Sigmoid colon (tissue), 7 donors: ENCODE measurements at places on chromosomes 2 and 18. TPM values are rescaled to one million over a fixed set of nuclear protein-coding genes. Genes with fewer than 3 reads are reported as not detected.

GRCh38 chr2:161233858-161234431 is 73.7 kb downstream of the TANK start:
- no peak for DNase-seq

GRCh38 chr2:226414335-226414734 is 385.3 kb downstream of the IRS1 start:
- DNase-seq = no peak

DNA sequence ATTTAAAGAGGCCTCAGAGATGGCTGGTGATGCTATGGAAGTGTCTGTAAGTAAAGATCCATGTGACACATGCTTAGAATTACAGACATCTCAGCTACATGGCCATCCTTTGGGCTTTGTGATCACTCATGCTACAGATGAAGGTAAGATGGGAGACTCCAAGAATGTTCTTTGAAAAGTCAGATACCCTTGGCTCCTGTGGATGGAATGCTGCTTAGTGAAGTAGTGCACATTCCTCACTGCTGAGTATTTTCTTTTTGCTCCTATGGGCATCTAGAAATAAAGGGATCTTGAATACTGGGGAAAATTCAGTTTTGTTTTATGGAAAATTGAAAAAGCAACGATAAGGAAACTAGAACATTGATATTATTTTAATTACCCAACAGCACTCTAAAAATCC is 55.2 kb upstream of the REV1 start:
- DNase-seq = no peak

GRCh38 chr2:55010149-55010591 is 40.1 kb downstream of the RTN4 start:
- peak; percentile 73 for DNase-seq

DNA sequence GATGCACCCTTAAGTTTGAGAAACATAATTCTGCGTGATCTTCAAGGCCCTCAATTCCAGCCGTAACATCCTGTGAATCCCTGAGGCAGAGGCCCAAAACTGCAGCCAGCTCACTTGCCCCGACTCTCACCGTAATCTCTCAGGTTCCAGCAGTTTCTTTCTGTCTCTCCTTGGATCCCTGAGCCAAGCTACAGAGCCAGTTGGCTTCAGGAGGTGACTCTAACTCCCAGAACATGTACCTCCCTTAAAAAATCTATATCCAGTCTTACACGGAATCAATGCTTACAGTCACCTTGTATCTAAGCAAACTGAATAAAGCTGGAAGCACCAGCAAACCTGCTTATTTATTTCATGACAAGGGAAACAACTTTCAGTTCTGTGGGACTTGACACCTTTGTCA is 300.4 kb downstream of the SETBP1 start:
- DNase-seq = no peak

DNA sequence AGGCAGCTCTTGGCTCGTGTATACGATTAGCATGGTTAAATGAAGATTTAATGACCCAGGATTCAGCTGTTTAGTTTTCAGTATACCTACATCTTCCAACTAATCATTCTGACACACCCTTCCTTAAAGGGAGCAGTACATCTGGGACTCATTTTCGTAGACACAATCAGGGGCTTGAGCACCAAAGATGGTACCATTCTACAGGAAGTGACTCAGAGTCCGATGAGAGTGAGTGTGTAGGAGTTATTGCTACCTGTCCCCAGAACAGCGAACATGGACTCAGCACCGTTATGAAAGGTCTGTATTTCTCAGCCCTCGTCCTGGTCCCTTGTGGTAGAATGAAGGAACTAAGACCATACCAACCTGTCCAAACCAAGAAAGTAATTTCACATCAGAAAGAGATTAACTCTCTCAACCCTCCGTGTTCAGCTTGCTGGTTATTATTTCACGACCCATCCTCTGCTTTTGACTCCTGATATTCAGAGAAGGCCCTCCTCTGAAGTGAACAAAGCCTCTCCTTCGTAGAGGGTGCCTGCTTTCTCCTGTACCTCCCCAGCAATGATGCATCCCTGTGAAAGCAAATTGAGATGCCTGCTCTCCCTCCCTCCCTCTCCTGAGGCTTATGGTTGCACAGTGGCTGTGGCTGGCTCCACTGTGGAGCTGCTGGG is 214.8 kb downstream of the MTX2 start:
- DNase-seq = no peak

DNA sequence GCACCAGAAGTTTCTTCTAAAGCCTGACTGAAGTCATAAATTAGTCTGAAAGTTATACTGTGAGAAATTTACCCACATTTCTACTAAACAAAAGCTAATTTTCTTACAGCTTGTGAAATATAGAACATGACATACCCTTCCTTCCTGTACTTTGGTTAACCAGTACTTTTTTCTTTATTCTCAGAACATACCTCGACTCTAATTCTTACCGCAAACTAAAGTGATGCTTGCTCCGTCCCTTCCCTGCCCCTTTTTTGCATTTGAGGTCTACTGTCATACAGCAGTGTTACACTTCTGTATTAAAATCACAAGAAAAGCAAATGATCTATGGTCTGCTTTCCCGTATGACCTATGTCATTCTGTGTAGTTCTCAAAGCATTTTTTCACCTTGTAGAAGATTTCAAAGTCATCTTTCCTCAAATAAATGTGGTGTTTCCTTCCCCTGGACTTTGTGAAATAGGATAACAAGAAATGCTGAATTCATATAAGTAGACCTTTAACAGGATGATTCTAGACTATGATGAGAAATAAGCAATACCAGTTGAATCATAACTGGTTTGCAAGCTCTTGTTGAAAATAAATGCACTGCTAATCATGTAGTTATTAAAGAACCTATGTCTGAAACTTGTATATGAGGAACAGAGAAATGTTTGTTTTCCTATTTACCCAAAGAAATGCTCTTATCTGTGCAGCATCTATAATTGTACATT is 30.4 kb downstream of the CYTIP start:
- no peak for DNase-seq

DNA sequence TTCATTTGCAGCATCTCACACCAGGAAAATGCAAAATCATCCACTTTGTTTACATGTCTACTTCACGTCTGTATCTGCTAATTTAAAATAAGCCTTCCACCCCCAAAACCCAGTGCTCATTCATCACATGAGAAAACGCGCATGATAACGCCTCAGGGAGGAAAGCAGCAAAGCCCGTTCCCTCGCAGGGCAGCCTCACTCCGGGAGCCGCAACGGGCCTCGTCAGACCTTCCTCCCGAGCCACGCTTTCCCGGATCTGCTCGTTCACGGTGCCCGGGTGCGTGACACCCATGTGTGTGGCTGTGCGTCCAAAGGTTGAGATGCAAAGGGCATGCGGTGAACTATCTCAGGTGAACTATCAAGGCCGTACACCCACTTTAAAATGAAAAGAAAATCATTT is 59.8 kb downstream of the NDUFA10 start:
- peak; percentile 60 for DNase-seq

GRCh38 chr18:77702686-77703085 is 453.0 kb downstream of the GALR1 start:
- no peak for DNase-seq

DNA sequence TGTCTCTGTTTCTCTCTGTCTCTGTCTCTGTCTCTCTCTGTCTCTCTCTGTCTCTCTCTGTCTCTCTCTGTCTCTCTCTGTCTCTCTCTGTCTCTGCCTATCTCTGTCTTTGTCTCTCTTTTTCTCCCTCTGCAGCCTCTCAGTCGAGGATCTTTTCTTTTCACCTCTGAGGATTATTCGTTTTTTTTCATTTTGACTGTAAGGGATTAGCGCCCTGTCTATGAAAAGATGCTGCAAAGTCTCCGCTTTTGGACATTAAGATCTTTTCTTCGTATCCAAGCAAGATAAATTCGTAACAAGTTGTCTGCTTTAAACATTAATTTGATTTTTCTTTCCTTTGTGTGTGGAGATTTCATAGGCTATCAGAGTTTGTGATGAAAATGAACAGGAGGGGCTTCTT is 191.2 kb upstream of the TPO start:
- no peak for DNase-seq

- DNase-seq = no peak
Measured at GRCh38 chr2:28305202-28305601, 87.5 kb upstream of the FOSL2 start.

DNA sequence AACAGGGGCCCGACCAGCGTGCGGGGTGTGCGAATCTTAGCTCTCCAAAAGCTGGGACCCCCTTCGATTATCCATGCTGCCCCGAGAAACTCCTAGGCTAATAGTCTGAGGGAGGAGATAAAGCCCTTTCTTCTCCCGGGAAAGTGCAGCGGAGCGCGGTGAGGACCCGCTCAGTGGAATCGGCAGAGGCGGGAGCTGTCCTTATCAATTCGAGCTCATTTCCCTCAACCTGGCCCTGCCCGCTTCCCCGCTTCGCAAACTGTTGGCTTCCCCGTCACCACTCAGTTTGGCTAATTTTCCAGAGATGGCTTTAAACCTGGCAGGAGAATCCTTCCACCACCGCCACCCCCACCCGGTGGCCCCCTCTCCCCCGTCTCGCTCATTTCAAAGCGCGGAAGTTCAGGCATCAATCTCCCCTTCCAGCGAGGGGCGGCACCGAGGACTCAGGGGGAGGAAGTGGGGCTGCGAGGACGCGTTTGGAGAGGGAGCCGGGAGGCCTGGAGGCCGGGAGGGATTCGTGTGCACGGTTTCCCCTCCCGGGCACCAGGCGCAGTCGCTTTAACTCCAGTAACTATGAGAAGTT is 1.6 kb downstream of the KLHL14 start:
- no peak for DNase-seq

DNA sequence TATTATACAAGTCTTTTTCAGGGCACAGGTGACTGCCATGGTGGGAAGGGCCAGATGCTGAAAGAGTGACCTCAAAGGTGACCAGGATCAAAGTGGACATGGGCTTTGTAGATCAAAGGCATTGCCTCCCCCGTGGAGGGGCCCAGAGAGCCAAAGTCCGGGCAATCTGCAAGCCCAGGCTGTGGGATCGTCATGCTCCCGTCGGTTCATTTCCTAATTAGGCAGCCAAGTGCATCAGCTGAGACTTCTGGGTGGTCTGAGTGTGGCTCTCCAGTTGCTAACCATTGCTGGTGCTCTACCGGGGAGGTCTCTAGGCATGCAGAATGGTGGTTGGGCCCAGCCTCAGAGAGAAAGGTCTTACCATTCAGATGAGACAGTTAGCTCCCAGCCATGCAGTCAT is 61.6 kb downstream of the TRIB2 start:
- no peak for DNase-seq

DNA sequence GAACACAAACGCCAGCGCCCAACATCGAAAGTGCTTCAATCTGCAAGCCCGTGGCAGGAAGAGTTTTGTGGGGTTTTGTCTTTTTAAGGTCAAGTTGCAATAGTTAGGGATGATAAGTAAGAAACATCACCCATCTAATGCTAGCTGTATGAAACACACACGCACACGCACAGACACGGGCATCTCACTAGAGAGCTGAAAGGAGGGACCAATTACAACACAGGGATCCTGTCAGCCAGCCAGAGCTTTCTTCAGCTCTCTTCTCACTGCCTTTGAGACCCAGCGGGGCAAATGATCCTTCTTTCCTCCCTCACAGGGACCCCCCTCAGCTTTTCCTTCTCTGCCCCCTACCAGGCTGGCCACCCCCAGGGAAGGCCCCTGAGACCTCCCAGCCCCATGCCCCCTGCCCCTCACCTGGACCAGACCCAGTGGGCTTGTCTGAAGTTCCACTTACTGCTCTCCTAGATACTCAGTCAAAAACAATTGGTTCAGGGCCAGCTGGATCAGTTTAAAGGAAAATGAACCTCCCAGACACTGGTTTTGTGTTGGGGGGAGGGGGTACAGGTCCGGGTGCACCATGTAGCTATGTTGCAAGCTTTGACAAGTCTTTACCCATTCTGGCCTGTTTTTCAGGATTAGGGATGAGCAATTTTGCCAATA is 17.9 kb downstream of the CYP26B1 start:
- no peak for DNase-seq

- no peak for DNase-seq
Measured at GRCh38 chr2:197145471-197146056, 165.0 kb downstream of the ANKRD44 start.

- no peak for DNase-seq
Measured at GRCh38 chr2:172089005-172089504, 3.7 kb downstream of the DLX1 start.

Gene CRYGC
- not detected for total RNA-seq

Gene PSTPIP2
- total RNA-seq = 15.0 TPM

Gene FOXD4L1
- not detected for total RNA-seq

Gene SLC4A3
- 0.99 TPM for total RNA-seq

Gene TWSG1
- 75.4 TPM for total RNA-seq

Gene MC5R
- total RNA-seq = not detected

Gene NUP35
- total RNA-seq = 12.9 TPM
